ENCODE measurements at places on chromosomes 16 and 17.

GRCh38 chr16:69286941-69287713 lies 24.0 kb upstream of the VPS4A start:
- DNase-seq = peak; percentile 71

DNA sequence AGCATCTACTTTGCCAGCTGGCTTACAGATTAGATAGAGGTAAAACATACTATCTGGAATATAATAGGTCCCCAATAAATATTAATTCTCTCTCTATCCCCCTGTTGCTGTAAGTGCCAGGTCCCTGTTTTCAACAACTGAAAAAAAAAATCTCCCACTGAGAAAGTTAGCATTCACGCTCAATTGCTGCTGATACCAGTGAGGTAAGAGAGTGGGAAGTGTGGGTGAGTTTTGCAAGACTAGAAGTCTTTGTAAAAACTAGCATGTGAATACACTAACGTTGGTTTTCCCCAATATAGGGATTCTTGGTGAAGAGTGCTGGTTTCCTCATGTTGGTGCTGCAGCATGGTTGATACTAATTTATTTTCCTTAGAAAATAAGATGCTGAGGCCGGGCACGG lies 11.7 kb upstream of the TAOK1 start:
- no peak for DNase-seq

DNA sequence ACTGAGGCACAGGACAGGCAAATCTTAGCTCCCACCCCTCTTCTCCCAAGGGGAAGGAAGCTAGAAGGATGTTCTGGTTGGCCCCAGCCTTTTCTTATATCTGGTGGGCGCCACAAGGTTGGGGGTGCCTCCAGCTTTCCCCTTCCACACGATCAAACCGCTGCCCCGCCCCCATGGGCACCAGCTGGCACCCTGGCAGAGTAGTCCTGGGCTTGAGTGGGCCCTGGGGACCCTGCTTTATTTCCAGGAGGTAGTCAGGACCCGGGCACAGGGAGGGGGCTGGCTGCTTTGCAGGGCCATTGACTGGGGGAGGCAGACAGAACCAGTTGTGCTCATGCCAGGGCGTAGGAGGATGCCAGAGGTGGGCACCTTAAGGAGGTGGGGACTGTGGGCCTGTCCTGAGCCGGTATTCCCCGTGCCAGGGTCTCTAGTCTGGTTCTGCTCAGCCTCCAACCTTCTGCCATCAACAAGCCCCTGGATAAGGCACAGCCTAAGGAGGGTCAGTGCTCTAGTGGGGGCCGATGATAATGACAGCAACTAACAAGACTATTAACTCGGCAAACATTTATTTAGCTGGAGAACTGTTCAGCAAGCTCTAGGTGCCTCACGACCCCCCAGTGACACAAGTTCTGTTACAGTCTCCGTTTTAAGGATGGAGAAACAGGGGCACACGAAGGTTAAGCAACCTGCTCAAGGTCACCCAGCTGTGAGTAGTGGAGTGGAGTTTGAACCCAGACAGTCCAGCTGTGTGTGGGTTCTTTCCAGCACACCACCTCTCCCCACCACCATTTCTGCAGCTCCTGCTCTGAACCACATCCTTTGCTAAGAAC lies 7.6 kb upstream of the PPP1R1B start:
- no peak for DNase-seq

GRCh38 chr16:70712942-70713341 lies 27.1 kb upstream of the MTSS2 start:
- DNase-seq = no peak

DNA sequence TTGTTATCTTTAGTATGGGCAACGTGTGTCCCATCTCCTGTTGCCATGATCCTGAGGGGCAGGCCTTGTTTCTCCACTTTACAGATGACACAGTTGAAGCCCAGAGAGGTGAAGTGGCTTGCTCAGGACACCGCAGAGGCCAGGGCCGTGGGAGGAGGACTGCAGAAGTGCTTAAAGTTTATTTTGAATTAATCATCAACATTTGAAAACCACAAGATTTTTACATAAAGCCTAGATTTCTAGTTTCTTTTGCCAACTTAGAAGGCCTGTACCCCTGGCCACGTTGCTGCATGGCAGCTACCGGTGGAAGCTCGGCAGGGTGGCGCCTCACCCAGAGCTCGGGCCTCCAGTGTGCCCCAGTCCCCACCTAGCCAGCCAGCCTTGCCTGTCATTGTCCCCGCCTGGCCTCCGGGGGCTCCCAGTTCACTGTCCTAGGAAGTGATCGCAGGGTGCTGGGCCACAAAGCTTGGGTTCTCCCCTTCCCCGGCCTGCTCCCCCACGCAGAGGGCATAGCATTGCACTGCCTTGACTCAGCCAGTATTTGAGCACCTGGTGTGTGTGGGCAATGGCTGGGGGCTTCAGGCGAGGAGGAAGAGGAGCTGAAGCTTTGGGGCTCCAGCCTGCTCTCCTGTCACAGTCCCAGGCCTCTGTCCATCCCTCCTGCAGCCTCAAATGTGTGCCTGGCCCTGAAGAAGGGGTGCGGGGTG lies 14.8 kb upstream of the ADCY7 start:
- peak; percentile 78 for DNase-seq

GRCh38 chr16:24611310-24611709 lies 71.9 kb downstream of the RBBP6 start:
- no peak for DNase-seq

DNA sequence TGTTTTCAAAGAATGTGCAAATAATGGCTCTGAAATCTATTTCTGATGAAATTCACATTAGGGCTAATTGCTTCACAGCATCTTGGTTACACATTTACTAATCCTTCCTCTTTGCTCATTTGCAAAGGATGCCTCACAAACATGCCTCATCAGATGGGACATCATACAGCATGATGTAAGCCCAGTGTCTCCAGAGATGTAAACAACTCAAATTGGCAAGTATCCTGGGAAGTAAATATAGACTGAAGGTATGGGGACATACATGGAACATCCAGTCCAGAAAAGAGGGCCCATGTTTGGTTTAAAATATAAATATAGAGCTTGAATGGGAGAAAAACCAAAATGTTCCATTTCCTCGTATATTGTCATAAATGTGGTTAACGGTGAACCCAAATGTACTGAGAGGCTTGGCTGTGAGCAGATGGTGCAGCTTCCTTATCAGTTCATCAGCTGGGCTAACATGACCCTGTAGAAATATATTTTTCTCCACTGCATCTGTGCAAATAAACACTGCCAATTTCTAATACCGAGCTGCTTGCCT lies 142.9 kb upstream of the NUDT7 start:
- no peak for DNase-seq

DNA sequence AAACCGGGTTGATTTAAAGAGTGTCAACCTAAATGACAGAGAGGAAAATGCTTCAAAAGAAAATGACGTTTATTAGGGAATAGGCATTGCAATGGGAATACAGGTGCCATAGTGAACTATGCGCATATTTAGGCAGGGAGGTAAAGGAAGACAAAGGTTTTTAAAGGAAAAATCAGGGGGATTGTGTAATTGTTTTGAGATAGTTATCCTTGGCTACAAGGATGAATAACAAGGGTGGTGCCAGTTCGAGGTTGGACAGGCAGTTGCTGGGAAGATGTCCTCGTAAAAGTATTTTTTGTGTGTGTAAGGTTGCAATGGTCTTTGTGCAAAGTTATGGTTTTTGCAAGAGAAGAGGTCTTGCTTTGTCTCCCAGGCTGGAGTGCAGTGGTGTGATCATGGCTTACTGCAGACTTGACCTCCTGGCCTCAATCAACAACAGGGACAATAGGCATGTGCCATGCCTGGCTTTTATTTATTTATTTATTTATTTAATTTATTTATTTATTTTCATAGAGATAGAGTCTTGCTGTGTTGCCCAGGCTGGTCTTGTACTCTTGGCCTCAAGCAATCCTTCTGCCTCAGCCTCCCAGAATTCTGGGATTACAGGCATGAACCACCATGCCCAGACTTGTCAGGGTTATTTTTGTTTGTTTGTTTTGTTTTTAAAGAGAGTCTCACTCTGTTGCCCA lies 63.1 kb downstream of the CACNG3 start:
- DNase-seq = no peak

- no peak for DNase-seq
Measured at GRCh38 chr16:2959206-2959605, 4.9 kb upstream of the KREMEN2 start.

- DNase-seq = no peak
Measured at GRCh38 chr16:1291576-1291974, 17.9 kb upstream of the UBE2I start.

- DNase-seq = peak; percentile 40
Measured at GRCh38 chr17:17812211-17813054, 24.4 kb downstream of the SREBF1 start.

DNA sequence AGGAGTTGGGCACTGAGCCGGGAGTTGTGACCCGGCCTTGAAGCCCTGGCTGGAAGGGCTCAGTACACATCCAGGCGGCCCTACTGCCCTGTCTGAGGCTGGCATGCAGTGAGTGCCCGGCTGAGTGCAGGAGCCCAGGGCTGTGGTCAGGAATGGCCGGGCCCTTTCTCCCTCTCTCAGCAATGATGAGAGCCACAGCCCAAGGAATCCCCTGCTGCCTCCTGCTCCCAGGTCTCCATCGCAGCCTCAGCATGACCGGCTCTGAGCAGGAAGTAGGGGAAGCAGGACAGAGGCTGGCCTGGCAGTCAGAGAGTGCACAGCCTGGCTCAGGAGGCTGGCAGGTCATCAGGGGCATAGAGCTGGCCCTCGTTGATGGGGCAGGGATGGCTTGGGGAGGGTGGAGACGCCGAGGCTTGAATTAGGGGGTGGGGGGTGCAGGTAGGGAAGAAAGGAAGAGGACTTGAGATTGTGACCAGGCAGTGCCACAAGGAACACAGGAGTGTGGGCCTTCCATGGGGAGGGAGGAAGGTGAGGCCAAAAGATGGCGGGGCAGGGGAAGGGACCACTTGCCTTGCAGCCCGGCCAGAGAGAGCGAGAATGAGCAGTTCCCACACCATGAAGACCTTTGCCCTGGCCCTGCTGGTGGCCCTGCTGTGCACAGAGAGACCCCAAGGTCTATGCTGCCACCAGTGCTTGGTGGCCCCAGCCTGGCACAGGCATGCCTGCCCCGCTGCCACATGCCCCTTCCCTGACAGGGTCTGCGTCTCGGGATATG lies 32.1 kb upstream of the KRT17 start:
- no peak for DNase-seq

DNA sequence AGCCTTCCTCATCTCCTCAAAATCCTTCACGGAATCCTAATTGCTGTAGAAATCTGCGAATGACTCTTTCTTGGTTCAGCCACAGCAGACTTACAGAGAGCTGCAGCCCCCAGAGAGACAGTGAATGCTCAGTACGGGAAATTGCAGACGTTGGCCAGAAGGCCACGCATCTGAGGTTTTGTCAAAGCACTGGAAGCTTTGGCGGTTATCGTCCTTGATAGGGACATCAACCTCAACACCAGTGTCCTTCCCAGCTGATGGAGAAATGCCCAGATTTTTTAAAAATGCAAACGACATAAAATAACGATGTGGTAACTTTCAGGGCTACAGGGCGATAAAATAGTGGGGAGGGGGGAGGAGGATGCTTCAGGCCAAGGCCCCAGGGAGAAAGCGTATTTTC lies 166.6 kb upstream of the CIBAR2 start:
- no peak for DNase-seq

GRCh38 chr17:15260376-15261257 lies 4.5 kb downstream of the PMP22 start:
- DNase-seq = peak; percentile 91

- DNase-seq = peak; percentile 72
Measured at GRCh38 chr17:39014044-39014794, 47.0 kb upstream of the FBXO47 start.

- no peak for DNase-seq
Measured at GRCh38 chr17:20074001-20074400, 64.8 kb downstream of the SPECC1 start.

DNA sequence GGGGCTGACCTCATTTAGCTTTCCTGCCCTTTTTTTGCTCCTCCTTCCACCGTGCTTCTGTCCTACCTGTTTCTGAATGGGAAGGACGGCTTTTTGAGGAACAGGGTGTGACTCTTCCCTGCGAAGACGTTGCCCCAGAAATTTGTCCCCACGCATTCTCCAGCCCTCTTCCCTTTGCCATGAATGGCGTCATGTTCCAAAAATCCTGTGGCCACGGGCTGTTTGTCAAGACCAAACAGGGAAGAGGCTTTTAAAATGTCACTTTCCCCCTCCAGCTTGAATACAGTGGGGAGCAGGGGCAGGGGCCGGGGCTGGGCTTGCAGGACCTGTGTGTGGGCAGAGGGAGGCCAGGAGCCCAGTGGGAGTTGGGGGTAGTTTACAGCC lies 13.9 kb downstream of the MPRIP start:
- no peak for DNase-seq

- no peak for DNase-seq
Measured at GRCh38 chr17:49216953-49217650, 6.6 kb downstream of the ABI3 start.

DNA sequence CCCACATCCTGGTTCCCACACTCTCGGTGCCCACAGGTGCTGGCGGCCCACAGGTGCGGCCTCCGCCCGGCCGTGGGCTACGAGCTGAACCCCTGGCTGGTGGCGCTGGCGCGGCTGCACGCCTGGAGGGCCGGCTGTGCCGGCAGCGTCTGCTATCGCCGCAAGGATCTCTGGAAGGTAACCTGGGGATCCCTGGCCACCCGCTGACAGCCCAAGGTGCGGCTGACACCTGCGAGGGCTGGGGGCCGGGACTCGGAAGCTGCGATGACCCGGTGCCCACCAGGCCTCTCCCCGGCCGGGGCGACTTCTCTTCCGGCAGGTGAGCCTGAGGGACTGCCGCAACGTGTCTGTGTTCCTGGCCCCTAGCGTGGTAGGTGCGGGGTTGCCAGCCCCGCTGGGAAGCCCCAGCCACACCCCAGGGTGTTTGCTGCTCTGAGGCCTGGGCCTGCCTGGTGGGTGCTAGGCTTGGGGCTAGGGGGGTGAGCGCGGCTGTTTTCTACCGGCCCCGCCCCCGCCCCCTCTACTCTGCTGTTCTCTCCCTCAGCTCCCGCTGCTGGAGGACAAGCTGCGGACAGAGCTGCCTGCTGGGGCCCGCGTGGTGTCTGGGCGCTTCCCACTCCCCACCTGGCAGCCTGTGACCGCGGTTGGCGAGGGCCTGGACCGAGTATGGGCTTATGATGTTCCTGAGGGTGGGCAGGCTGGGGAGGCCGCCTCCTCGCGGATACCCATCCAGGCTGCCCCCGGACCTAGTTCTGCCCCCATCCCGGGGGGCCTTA lies 1.0 kb downstream of the ANTKMT start:
- no peak for DNase-seq

GRCh38 chr17:18278867-18279266 lies 18.4 kb downstream of the MIEF2 start:
- no peak for DNase-seq

- no peak for DNase-seq
Measured at GRCh38 chr16:78961464-78961863, 639.1 kb downstream of the MAF start.

DNA sequence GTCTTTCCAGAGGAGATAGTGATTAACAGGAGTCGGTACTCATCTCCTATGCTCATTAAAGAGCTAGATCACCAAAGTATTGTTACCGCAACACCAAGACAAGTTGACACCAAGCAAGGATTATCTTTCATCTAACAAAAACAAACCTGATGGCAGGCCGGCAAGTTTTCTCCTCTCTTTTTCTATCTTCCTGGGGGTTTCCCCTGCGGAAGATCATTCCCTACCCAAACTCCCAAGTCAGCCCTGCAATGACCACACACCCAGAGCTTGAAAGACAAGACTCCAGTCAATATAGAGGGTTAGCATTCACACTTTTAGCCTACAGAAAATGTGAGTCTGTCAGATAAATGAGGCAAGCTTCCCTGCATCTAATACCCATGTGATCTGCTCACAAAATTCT lies 312.1 kb downstream of the SOX9 start:
- no peak for DNase-seq

All from fibroblast of upper back skin (primary cell).